ENCODE measurements at places on chromosomes 6 and 20.

DNA sequence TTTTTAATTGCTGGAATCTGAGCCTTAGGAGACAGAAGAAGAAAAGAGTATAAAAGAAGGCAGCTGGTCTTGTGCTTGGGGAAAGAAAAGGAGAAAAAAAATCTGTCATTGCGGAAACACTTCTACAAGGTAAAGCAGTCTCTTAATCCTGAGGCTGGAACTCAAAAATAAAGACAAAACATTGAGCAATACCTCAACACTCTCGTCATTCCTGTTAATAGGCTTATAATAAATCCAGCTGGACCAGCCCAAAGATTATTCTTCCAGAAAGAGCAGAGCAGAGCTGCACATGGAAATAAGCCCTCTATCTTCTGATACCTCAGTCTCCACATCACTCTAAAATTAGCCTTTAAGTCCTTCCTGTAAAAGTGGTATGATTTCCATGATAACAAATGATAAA lies 62.0 kb upstream of the HIVEP1 start:
- DNase-seq, result no peak

GRCh38 chr6:133704371-133704770 lies 184.5 kb upstream of the TCF21 start:
- DNase-seq, result no peak

GRCh38 chr6:109056661-109057060 lies 38.0 kb downstream of the SESN1 start:
- no peak for DNase-seq

- DNase-seq, result no peak
Observed at GRCh38 chr6:56246541-56246880, 869 bp downstream of the COL21A1 start.

GRCh38 chr6:169839493-169839892 lies 88.1 kb downstream of the ERMARD start:
- no peak for DNase-seq

DNA sequence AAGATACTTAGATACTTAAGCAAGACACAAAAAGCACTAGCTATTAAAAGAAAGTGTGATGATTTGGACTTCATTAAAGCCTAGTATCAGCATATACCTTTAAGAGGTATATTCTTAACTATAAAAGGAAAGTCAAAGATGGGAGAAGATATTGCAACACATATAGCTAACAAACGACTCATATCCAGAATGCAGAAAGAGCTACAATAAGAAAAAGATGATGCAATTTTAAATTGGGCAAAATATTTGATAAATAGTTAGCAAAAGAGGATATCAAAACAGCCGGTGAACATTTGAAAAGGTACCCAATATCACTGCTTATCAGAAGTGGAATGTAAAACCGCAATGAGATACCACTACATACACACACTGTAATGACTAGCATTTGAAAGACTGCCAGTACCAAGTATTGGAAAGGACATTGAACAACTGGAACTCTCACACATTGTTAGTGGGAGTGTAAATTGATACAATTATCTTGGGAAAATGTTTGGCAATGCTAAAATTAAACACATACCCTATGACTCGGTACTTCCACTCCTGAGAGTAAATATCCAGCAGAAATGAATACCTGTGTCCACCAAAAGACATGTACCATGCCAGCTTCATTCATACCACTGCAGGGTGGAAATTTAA lies 25.7 kb downstream of the MUC22 start:
- DNase-seq, result no peak

DNA sequence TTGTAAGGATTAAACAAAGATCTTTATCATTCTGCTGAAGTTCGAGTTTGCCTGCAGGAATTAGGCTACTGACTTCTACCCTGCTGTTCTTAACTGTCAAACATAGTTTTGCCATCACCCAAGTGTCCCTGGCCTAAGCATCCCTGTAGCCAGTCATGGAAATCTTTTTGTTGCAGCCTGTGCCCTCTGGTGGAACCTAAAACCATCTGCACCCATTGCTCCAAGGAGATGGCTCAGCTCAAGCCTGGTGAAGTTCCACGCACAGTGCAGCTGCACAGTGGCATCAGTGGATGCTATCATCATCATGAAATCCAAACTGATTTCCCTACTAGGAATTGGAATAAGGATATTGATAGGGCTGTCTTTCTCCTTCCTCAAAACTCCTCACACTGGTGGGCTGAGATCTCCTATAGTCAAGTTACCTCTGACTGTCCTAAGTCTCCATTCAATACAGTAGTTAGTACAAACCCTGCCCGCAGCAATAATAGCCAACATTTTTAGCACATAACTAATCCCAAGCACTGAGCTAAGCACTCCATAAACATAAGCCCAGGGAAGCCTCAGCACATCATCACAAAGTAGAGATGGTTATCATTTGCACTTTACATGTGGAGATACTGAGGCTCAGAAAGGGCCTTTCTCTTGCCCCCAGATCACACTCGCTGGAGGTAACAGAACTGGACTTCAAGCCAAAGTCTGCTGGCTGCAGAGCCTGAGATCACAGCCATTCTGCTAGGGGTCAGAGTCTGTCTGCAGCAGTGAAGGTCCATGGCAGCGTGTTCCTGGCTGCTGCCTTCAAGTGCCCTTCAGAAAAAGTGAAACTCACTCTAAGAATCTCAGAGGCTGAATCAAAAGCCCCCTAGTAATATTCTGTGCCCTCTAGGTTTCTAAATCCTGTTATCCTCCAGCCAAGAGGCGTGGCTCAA lies 77.2 kb upstream of the MC3R start:
- peak; percentile 1 for DNase-seq

GRCh38 chr6:166862287-166862977 lies 93.9 kb downstream of the RNASET2 start:
- DNase-seq, result no peak

DNA sequence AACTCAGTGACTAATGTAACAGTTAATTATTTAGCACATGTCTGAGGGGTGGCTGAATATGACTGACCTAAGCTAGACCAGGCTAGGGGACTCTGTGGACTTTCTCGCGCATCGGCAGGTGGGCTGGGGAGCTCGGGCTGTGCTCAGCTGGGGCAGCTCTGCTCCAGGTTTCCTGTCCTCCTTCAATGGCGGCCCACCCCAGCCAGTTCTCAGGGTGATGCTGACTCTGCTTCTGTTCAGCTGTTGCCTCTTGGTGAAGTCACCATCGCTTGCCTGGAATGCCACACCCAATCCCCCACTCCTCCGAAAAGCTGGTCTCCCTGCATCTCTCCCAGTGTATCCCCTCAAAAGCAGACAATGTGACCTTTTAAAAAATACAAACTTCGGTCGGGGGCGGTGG lies 20.0 kb downstream of the PPP1R3G start:
- DNase-seq, result no peak

- no peak for DNase-seq
Observed at GRCh38 chr20:57043091-57043490, 223.3 kb downstream of the BMP7 start.

DNA sequence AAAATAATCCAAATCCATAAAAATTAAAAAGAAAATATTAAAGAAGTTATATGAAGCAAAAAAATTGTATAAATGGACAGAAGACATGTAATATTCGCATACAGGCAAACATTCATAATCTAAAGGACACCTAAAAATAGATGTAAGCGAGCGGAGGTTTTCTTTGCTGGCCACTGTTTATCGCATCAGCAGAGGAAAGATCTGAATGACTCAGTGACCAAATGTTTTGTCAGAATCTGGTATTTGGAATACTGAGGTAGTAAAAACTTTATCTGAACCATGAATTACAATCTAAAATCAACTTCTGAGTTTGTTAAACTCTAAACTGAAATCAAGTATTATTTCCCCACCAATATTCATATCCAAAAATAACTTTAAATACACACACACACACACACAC lies 7.8 kb downstream of the TSPYL4 start:
- DNase-seq, result no peak

DNA sequence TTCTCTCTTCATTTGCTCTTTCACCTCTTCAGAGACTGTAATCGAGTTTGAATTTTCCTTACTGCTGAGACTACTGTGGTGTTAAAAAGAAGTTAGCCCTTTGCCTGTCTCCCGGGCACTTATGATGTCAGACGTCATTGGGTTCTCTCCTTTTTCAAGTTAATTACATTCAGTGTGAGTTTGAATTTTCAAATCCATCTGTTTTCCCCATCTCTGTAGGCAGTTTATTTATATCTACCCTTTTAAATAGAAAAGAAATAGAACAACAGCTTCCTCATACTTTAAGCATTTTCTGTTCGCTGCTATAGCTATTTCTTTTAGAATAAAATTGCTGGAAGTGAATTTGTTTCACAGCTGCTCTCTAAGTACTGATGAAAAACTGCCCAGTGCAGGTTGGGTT lies 81.4 kb downstream of the MCHR2 start:
- no peak for DNase-seq

GRCh38 chr6:53692172-53692571 lies 26.6 kb upstream of the KLHL31 start:
- no peak for DNase-seq

GRCh38 chr20:5919626-5920544 lies 30.4 kb downstream of the TRMT6 start:
- DNase-seq, result no peak

- no peak for DNase-seq
Observed at GRCh38 chr6:105873799-105874198, 212.3 kb upstream of the PRDM1 start.

DNA sequence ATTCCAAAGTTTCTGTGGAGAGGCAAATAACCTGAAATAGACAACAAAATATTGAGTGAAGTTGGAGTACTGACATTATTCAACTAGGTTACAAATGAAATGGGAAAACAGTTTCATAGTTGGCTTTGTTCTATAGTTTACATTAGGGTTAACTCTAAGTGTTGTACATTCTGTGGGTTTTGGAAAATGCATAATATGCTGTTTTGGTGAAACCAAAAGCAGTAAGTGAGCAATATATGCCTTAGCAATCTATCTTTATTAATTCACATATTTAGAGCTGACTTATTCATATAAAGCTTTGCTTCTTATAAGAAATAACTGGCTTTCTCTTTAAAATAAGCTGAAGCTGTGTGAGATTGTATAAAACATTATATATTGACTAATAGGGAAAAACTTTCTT lies 157.5 kb upstream of the AHI1 start:
- DNase-seq, result no peak

DNA sequence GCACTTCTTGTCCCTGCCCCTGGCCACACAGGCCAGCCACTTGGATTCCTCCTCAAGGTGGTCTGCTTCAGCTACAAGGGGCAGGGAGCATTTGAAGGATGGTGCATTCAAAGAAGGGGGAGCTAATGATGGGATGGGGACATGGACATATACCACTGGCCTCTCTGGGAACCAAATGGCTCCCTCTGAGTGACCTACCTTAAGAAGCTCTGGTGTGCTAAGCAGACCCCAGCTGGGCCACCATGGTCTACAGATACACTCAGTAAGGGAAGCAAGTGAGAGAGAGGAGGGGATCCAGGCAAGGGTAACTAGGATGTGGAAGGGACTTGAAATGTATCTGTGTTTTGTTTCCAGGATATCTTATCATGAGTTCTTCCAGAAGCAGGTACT lies 62.4 kb downstream of the TTI1 start:
- no peak for DNase-seq

GRCh38 chr6:27767851-27768250 lies 144.3 kb downstream of the OR2B2 start:
- no peak for DNase-seq

GRCh38 chr6:146095481-146095880 lies 66.6 kb downstream of the GRM1 start:
- DNase-seq, result no peak

GRCh38 chr6:33206027-33206863 lies 1.8 kb downstream of the HSD17B8 start:
- no peak for DNase-seq

GRCh38 chr20:50138479-50139393 lies 14.8 kb downstream of the PEDS1 start:
- DNase-seq, result peak; percentile 45

DNA sequence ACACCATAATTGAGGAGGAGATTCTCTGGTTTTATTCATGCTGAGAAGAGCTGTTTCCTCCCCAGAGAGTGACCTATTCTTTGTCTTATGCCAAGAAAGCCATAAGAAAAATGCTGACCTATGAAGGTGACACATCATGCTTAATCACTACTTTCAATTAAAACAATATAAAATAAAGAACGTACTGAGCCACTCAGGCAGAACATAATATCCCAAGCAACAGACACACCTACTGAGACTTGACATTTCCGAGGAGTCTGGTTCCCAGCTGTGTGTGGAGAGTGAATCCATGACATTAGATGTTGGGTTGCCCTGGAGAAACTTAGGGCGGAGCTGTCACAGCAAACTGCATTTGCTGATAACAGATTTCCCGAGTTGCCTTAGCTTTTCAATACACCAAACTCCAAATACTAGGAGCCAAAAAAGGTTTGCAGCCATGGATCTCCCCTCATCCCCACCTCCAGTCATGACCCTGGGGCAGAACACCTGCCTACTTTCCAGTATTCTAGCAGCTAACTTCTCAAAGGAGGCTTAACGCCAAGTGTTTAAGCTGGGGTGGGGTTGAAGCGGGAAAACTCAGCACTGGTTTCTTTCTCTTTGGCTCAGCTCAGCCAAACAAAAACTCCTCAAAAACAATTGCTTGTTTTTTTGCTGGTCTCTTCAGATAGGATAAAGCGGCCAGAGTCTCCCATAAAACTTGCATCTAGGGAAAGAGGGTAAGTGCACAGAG lies 92.2 kb downstream of the BACH2 start:
- no peak for DNase-seq

DNA sequence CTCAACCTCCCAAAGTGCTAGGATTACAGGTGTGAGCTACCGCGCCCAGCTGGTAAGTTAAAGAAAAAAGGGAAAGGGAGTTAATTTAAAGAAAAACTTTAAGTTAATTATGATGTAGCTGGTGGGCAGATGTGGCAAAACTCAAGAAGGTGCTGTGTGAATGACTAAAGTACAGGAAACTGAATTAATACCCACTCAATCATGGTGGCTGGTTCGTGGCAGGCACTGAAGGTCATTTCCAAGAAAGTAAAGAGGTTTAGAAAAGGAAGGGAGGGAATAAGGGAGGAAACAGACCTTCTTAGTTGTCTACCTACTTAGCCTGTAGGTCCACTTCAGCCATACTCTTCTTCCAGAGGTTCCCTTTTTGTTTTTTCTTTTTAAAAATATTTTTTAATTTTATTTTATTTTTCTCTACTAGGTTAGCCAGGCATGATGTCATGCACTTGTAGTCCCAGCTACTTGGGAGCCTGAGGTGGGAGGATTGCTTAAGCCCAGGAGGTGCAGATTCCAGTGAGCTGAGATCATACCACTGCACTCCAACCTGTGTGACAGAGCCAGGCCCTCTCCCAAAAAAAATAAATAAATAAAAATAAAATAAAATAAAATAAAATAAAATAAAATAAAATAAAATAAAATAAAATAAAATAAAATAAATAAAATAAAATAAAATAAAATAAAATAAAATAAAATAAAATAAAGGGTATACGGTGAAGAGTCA lies 11.9 kb upstream of the TGM3 start:
- no peak for DNase-seq

- DNase-seq, result no peak
Observed at GRCh38 chr6:162898011-162898410, 170.2 kb downstream of the PACRG start.

DNA sequence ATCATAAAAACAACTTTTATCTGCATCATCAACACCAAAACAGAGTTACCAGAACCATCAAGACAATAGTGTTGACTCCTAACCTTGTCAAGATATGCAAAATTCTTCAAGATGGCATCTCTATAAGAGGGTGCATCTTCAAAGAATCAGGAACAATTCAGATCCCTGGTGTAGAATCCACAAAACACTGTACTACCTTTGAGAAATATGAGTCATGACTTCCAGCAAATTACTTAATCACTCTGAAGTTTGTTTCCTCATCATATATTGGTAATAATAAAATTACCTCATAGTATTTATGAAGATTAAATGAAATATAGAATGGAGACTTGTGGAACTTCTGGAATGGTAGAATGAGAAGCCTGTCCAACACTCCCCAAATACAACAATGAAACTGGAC lies 221.3 kb upstream of the SUPT3H start:
- DNase-seq, result no peak

GRCh38 chr20:63309261-63310071 lies 16.5 kb downstream of the COL20A1 start:
- DNase-seq, result no peak
